ENCODE measurements at places on chromosomes 13 and 19.
A peak's percentile ranks its signal among the peaks of the same experiment; 100 is the strongest.

DNA sequence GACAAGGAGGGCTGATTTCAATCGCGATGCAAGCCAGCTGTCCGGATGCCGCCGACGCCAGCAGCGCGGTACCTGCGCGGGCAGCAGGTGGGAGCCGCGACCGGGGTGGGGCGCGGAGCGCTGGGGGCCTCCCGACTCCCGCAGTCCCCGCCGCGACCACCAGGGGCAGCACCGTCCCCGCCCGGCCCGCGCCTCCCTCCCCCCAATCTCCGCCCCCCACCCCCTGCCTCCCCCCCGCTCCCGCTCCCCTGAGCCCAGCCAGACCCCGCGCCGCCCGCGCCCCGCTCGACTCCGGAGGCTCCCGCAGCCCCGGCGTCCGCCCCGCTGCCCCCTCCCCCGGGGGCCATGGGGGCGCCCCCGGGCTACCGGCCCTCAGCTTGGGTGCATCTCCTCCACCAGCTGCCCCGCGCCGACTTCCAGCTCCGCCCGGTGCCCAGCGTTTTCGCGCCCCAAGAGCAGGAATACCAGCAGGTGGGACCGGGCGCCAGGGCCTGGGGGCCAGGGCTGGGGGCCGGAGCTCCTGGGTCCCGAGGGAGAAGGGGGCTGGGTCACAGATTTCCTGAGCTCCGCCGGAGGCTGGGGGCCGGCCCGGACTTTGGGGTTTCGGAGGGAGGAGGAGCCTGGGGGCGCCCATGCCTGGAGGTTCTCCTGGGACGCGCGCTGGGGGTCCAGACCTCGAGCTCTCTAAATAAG is at the start of gene TTYH1:
TSS of gene TTYH1 (plus strand) at position 257 of the 693 bp plus-strand sequence. CDS start at position 346, 89 bp downstream.
- peak; percentile 18 for DNase-seq

DNA sequence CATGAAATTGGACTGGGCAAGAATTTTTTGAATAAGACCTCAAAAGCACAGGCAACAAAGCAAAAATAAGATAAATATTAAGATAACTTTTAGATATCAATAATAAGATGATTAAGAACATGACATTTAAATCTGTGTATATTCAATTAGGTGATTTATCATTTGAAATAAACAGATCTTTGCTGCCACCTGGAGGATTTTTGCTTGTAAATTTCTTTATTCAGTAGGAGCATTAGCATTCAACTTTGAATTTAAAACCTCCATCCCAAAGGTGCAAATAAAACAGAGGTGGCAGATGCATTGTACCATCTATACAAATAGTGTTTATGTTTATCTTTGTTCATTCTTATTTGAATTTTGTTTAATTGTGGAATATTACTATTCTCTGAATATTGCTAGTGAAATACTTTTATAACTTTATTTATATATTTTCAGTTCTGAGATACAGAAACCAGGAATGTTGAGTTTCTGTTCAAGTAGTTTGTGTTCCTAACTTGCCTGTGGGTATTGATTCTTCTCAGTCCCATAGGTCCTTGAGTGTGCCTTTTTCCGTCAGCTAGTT is 20.9 kb downstream of the COG6 start:
- no peak for DNase-seq

DNA sequence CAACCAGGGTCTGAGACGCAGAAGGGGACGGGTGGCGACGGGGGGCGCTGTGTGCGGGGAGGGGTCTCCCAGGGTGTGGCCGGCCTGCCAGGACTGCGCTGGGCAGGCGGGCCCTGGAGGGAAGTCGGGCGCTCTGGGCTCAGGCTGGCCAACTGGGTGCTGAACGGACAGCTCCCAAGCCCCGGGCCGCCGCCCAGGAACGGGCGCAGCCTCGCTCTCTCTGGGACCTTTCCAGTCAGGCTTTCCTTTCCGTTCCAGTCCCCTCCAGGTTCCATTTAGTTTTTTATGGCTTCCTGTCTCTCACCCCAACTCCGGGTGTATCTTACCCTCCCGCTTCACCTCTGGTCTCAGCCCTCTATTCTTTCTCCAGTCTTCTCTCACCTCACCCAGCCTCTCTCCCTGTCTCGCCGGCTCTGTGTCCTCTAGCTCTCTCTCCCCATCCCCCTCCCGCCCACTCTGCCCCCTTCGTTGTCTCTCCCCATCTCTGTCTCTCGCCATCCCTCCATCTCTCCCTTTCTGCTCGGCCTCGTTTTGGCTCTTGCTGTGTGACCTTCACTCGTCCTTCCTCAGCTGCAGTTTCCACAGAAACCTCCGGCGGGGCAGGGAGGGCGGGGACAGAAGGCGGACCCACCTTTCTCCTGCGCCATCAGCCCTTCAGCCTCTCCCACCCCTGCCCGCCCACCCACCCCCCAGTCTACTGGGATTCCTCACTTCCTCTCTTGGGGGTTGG is 3.3 kb upstream of the ATP1A3 start:
- DNase-seq = peak; percentile 30

DNA sequence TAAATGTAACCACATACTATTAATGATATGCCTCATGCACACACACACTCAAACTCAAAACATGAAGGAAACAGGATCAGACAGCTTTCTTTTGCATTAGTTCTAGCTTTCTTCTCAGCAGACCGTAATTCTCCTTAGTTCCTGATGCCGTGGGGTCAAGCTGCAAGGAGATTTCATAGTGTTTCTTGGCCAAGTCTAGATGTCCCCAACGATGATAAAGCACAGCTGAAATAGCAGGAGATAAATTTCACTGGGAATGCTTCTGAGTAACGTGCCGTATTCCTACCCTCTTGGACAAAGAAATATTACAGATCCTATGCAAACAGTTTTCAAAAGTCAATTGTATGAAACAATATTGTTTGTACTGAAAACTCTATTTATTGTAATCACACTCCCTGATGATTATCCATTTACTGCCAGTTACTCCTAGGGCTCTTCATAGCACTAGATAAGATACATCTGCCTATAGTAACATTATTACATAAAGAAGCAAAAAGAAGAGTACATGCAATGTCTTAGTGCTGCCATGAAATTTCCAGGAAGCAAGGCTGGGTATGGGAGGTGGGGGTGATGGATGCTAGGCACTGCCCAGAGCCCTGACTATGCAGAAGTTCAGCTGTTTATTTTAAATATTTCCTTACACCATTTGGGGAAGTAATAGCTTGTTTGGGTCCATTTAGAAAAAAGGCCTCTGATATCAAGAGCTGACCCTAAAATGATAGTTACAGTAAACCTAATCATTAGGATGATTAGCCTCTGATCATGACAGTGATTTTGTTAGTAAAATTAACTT is 16.5 kb upstream of the GGACT start:
- DNase-seq = no peak

- DNase-seq = no peak
Measured at GRCh38 chr13:44679597-44679996, 103.5 kb upstream of the TSC22D1 start.

DNA sequence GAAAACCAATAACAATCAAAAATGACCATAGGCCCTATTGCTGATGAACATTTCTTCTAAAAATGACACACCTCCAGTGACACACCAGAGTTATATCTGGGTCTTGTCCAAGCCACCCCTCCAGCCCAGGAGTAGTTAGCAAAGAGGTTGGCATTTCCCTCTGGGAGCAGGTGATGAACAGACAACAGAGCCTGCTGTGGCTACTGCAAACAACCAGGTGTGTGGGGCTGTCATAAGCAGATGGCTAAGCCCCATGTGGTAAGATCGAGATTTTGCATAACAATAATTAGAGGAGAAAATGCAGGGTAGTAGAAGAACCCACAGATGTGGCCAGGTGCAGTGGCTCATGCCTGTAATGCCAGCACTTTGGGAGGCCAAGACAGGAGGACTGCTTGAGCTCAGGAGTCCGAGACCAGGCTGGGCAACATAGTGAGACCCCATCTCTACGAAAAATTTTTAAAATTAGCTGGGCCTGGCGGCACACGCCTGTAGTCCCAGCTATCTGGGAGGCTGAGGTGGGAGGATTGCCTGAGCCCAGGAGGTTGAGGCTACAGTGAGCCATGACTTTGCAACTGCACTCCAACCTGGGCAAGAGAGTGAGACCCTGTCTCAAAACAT is 5.0 kb downstream of the XRCC1 start:
- DNase-seq = no peak

GRCh38 chr13:108214441-108215271 is 680 bp downstream of the LIG4 start:
- peak; percentile 7 for DNase-seq

GRCh38 chr19:29985196-29985595 is 43.2 kb downstream of the URI1 start:
- no peak for DNase-seq

DNA sequence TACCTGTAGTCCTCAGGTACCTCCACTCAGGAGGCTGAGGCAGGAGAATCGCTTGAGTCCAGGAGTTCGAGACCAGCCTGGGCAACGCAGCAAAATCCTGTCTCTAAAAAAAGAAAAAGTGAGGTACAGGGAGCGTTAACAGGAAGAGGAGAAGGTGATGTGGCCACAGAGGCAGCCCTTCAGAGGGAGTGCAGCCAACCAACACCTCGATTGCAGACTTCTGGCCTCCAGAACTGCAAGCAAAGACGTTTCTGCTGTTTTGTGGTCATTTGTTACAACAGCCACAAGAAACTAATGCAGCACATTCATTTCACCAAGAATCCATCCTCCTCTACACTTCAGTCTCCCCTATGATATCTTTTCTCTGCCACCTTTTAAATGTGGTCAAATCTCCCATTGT is 145.2 kb downstream of the USP12 start:
- DNase-seq = no peak

DNA sequence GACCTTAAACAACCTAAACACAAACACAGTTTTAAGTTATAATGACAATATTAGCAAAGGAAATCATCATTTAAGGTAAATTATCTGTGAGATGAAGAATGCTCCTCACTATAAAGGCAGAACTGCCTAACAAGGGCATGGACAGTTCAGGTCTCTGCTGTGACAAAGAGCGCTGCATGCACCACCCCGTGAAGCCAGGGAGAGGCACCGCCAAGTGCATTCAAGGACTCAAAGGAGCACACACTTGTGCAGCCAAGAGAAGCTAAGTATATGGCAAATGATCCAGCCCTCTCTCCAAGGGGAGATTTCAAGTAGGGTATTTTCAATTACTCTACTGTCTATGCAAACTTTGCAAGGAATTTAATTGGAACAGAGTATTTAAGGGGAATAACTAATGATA is 126.0 kb downstream of the RAP2A start:
- no peak for DNase-seq

GRCh38 chr13:101634142-101634541 is 181.7 kb downstream of the ITGBL1 start:
- DNase-seq = no peak

- no peak for DNase-seq
Measured at GRCh38 chr13:44363631-44364344, 9.8 kb upstream of the SERP2 start.

All from CD8-positive, alpha-beta T cell (primary cell).